Stimulated activated CD8-positive, alpha-beta memory T cell treated with anti-CD3 and anti-CD28 coated beads, Interleukin-2, amount 100 ng/mL, for 1 hour (primary cell): ENCODE measurements at places on chromosomes 2 and 18.

GRCh38 chr18:68564961-68565360, 149.9 kb downstream of the TMX3 start:
- no peak for DNase-seq

GRCh38 chr2:238928520-238929241, 80.8 kb downstream of the TWIST2 start:
- no peak for DNase-seq

DNA sequence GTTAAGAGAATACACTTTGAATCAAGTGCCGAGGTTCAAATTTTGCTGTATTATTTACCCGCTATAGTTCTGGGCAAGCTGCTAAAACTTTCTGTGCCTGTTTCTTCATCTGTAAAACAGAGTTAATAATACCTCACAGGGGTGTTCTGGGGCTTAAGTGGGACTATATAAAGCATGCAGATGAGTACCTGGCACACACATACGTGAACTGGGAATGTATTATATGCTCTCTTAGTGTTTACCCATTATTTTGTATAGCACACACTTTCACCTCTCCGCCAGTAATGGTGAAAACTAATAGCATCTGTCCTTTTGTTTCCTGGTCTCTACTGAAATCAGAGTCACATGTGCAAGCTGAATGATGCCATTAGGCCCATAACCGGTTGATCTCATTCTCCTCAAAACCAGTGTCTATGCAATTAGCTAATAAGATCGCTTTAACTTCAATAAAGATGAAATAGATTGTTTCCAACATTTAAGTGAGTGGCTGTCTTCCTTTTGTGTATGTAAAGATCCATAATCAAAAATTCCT, 3.8 kb upstream of the CDKL4 start:
- DNase-seq, result no peak

- DNase-seq, result no peak
These were observed 9.3 kb downstream of the TGOLN2 start for GRCh38 chr2:85318222-85319074.

- DNase-seq, result no peak
These were observed 177.4 kb downstream of the TWIST2 start for GRCh38 chr2:239025096-239025801.

- no peak for DNase-seq
These were observed 30.9 kb downstream of the ANTXR1 start for GRCh38 chr2:69043736-69044400.

DNA sequence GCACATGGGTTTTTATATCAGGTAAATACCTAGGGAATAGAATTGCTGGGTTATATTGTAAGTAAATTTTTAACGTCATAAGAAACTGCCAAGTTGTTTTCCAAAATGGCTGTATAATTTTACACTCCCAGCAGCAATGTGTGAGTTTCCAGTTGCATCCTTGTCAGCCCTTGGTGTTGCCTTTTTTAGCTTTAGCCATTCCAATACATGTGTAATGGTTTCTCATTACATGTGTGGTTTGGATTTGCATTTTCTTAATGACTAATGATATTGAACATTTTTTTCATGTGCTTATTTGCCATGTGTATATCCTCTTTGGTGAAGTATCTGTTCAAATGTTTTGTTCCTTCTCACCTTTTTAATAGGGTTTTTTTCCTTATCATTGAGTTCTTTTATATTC, 70.8 kb downstream of the ABI2 start:
- DNase-seq, result no peak

GRCh38 chr2:227482638-227483340, 10.8 kb downstream of the AGFG1 start:
- no peak for DNase-seq

DNA sequence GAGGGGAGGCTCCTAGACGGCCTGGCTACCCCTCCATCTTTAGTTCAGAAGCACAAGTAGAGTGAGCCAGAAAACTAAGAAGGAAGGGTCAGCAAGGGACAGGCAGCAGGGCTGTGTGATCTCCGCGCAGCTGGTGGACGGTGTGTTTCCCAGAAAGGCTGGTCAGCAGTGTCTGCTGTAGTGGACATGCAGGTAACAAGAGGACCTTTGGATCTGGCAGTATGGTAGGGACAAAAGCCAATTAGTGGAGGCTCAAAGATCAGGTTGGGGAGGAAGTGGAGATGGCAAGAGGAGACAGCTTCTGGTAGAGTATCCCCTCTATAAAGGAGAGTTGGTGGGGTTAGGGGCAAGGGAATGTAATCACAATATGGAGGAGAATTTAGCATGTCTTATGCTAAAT, 95.1 kb downstream of the NCK2 start:
- DNase-seq, result no peak

DNA sequence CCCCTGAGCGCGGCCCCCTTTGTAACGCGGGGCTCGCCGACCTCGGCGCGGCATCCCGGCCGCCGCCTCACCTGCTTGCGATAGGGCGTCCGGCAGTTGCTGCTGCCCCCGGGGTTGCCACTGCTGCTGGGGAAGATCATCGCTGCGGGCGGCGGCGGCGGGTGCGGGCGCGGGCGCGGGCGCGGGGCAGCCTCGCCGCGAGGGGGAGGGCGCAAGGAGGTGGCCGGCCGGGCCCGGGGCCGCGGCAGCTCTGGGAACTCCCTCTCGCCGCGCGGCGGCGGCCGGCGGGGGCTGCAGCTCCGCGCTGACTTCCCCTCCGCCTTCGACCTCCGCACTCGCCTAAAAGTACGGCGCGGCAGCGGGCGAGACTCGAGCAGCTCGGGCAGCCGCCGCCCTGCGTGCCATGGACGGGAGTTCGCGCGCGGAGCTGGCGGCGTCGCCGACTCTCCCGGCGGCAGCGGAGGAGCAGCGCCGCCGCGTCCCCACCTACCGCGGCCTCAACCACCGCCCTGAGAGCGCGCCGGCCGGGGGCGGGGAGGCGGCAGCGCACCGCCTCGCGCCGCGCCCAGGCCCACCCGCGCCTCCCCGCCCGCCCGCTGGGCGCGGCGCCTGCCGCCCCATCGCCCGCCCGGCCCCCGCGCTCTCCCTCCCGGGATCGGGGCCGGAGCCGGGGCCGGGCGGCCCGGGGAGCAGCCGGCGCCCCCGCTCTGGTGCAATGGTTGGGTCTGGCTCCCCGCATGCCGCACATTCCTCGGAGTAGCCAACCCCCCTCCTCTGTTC, 86.0 kb downstream of the RBMS1 start:
- no peak for DNase-seq

GRCh38 chr2:12688091-12688490, 28.6 kb upstream of the TRIB2 start:
- no peak for DNase-seq

DNA sequence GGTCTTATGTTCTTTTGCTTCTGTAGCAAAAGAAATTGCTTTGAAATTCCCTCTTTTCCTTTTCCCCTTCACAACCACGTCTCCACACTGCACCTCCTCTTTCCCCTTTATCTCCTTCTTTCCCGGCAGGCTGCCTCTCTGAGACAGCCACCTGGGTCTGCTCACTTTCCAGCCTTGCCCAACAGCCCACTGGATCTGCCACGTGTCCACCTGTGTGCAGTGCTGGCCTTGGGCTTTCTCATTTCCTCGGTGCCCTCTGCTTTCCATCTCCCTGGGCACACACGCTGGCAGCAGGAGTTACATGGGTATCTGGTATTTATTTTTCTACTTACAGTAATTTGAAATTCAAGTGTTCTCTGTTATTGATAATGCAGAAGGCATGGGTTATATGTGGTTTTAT, 213.4 kb upstream of the LYPD1 start:
- DNase-seq, result no peak

GRCh38 chr2:235489897-235490296, 3.9 kb upstream of the AGAP1 start:
- DNase-seq, result no peak
